ENCODE measurements at places on chromosomes 1 and 21.

DNA sequence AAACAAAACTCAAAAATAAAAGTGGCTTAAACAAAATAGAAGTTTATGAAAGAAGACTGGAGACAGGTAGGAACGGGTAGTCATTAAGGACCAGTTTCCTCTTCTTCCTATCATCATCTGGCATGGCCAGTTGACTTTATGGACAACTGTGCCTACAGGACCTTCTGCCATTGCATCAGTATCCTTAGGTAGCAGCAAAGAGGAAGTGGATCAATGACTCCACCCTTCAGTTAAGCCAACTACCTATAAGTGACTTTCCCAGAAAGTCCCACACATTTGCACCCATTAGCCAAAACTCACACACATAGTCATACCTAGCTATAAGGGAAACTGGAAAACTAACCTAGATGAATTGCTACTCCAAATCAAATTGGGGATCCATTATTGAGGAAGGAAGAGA lies 51.7 kb downstream of the RASAL2 start:
- no peak for DNase-seq

DNA sequence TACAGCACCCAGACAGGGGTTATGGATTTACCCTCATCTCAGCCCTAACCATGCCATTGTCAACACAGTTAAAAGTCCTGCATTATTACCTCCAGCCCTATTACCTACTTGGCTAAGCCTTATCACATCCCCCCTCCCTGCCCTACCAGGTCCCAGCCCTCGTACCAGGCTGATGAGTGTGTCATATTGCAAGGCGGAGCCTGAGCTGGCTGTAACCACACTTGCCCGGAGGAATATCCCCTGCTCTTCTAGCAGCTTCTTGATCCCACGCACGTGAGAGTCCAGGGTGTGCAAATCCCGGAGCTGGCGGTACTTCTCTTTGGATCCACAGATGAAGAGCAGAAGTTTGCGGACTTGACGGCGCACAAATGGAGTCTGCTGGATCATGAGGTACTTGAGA lies 87.4 kb downstream of the UBR4 start:
- DNase-seq, result no peak

DNA sequence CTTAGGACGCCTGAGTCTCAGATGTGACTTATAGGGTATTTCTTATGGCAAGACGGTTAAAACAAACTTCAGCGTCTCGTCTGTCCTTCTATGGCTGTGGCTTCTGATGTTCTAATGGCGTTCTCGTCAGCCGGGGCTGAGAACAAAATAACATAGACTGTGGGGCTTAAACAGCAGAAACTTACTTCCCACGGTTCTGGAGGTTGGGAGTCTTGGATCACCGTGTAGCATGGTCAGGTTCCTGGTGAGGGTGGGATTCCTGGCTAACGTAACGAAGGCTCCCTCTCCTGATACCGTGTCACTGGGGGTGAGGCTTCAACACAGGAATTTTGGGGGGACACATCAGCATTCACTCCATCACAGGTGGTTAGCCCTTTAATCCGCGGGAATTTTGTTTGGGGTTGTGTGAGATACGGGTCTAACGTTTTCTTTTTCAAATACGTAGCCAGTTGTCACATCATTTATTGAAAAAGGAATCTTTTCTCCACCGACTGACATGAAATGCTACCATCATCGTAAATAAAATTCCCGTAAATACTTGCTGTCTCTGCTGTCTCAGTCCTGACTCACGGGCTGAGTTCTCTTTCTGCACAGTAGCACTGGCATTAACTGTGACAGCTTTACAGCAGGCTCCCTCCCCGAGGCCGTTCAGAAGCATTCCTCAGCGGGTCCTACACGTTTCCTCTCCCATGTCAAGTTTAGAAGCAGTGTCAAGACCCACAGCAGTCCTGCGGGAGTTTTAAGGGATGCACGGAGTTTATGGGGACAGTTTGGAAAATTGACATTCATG lies 8.1 kb upstream of the POFUT2 start:
- no peak for DNase-seq

GRCh38 chr1:100710906-100711682 lies 8.4 kb upstream of the VCAM1 start:
- DNase-seq, result no peak

DNA sequence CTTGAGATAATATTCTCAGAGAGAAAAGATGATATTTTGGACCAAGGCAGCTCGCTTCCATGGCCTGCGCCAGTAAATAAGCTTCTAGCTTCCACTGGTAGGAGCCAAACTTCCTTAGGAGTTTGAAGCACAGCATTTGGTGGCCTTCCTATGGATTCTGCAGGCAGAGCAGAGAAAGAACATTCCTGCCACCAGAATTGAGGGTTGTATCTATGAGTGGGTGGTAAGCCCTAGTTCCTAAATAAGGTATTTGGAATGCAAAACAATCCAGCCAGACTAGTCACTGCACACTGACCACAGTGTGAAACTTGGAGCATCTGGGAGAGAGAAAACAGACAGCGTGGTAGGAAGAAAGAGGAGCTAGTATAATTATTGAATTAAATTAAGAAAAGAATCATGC lies 54.1 kb upstream of the BCAR3 start:
- no peak for DNase-seq

GRCh38 chr1:27136236-27136551 lies 18.7 kb downstream of the SLC9A1 start:
- DNase-seq, result no peak

GRCh38 chr1:186420923-186421322 lies 40.0 kb downstream of the PDC start:
- no peak for DNase-seq

DNA sequence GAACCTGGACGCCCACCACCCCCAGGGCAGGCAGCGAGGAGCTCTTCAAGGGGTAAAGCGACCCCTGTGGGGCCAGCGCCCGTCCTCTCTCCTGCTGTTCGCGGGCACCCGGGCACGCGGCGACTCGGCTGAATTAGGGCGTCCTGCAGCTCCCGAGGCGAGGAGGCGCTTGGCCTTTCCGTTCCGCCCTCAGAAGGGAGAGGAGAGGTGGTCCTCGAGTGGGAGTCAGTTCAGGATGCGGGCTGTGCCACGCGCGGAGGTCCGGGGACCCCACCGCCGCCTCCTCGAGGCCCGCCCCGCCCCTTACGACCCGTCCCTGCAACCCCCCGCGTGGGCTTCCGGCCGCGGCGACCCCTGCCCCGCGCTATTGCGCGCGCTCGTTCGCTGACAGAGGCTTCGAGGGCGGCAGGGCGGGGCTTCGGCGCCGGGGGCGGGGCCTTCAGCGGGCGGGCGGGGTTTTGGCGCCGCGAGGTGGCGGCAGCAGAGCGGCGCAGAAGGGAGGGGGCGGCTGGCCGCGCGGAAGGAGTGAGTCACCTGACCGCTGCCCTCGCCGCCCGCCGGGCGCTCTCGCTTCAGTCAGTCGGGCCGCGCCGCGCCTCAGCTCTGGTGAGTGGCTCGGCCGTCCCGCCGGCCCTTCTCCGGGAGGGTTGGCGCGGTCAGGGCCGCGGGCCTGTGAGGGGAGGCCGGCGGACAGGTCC lies at the start of gene BACH1:
TSS of gene BACH1 (plus strand) at position 575 of the 698 bp plus-strand sequence. CDS start 22,359 bp downstream, outside the sequence.
- peak; percentile 58 for DNase-seq

DNA sequence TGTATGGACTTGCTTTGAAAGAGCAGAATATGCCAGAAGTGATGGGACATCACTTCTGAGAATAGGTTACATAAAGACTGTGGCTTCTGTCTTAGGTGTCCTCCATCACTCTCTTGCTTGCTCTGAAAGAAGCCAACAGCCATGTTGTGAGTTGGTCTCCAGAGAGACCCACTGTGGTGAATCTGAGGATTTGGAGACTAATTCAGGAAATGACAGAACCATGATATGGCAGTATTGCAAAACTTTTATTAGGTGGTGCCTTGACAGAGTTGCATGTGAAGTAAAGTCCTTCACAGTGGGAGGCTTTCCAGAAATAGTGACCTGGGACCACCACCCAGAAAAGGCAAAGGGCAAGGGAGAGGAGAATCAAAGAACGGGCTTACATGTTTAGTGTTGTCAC lies 628.6 kb downstream of the KCNT2 start:
- DNase-seq, result no peak

Data from thoracic aorta (tissue), 2 donors.